T-helper 2 cell (primary cell): ENCODE measurements at places on chromosomes 11 and 22.

DNA sequence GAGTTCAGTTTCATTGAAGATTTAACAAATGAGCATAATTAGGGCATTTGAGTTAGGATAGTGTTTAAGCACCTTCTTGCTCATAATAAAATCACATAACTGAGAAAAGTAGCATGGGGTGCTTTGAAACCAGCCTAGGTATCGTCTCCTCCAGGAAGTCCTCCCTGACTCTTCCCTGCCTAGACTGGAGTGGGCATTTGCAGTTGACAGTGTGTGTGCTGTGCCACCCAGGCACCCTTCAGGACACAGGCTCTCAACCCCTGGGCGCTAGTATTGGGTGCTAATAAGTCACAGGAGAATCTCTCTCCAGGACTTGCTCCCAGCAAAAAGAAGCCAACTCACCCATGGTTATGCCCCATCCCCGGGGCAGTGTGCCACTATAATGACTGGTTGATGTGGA is 584.1 kb downstream of the INSC start:
- DNase-seq, result no peak

DNA sequence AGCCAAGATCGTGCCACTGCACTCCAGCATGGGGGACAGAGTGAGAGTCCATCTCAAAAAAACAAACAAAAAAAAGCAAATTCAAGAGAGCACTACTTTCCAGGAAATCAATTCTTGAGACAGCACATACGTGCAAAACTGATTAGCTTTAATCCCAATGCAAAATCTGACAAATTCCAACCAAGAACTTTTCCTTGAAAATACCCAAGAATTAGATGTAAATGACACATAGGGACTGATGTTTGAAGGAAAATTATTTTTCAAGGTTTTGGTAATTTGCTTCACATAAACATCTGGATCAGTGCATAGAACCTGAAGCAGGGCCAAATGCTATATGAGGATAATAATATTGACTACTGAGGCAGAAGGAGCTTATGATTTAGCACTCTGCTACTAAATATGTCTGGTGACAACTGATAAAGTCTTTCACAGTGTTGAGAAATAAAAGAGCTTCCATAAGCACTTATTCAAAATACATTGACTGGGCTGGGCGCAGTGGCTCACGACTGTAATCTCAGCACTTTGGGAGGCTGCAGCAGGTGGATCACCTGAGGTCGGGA is 8.8 kb downstream of the MAJIN start:
- DNase-seq, result no peak

- peak; percentile 51 for DNase-seq
Observed at GRCh38 chr22:18023509-18024275, 669 bp downstream of the MICAL3 start.

DNA sequence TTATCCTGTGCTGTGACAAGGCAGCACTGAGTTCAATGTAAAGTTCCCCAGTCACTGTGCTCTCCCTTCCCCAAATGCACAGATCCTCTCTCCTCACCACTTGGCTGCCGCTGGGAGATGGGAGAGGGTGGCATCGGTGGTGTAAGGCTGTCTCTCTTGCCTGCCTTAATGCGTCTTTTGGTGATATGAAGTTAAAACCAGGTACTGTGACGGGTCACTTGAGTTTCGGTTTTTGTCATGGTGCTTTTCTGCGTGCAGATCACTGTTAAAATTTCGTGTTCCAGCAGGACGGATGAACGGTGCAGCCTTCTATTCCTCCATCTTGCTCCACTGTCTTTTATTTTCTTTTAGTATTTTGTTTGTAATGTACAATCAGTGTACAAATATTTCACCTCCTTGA is 18.6 kb downstream of the GLB1L2 start:
- no peak for DNase-seq

DNA sequence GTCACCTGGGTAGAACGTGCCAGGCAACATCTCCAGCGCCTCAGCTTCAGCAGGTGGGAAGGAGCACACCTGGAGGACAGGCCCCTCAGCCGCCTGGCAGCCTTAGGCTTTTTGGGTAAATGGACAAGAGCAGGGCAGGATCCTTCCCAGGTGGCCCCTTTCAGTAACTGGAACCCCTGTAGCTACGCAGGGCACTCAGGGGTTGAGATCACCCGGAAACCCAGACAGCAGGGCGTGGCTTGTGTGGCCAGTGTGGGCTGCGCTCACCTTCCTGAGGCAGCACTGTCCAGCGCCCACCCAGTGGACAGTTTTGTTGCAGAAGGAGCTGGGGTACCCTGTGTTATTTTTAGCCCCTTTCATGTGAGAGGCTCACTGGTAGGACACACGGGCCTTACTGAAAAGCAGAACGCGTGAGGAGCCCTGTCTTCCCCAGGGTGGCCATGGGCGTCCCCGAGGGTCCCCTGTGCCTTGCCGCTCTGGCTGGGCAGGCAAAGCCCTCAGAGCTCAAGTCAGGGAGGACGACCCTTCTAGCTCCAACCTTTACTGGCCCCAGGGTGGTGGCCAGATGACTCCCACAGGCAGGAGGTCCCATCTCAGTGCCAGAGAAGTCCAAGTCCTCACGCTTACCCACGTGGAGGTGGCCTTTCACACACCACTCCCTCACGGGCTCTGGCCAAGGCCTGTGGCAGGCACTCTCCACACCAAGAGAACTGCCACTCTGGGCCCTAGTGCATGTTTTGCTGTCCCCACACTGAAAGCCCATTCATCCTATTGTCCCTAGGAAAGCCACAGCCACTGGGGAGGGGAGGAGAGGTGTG is 75.8 kb downstream of the CTTN start:
- no peak for DNase-seq

- DNase-seq, result no peak
Observed at GRCh38 chr22:27435844-27436576, 365.5 kb downstream of the MN1 start.

GRCh38 chr22:39418696-39419095 is 19.1 kb downstream of the TAB1 start:
- no peak for DNase-seq

DNA sequence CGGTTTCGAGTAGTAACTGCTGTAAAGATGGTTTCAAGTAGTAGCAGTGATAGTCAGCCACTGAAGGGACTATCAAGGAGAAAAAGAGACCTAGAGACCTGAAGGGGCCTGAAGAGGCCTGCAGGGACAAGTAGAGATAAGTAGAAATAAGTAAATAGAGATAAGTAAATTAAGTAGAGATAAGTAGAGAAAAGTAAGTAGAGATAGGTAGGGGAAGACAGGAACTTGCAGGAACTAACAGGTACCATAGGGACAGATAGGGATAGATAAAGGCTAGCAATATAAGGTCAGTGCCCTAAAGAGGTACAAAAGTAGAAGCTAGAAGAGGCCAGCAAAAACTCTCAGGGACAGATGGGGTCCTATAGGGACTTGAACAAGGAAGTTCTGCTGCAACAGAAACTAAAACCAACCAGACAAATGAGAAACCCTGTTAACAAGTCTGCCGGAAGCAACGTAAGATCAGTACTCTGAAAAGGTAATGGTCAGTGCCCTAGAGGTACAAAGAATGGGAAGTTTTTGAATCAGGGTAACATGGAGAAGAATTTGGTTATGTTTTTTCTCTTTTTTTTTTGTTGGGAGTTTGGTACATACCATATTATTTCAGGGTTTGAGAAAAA is 9.6 kb upstream of the SC5D start:
- DNase-seq, result no peak

DNA sequence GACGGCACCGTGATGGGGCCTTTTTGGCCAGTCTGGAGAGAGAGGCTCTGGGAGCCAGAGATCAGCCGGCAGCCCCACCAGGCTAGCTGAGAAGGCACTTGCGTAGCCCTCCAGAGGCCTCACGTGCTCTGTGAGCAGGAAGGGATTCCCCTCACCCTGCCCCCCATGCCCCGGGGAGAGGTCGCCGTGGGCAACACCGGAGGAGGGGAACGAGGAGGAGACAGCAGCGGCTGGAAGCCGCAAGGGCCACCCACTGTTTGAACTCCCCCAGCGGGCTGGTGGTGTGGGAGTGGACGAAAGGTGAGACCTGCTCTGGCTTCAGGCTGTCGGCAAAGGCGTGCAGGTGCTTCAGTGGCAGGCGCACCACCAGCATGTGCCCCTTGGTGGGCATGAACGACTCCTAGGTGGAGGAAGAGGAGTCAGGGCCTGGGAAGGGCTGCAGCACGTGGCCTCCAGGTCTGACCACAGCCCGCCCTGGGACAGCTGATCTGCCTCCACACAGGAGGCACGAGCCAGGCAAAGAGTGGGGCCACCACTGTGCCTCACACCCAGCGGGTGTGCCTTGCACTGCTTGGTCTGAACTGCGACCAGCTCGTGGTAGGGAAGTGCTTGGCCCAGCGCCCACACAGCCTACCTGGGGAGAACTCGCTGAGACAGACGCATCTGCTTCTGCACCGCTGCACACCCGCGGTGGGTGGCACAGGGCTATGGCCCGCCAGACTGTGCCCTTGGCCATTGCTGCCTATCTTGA is 99.9 kb downstream of the MED15 start:
- no peak for DNase-seq

DNA sequence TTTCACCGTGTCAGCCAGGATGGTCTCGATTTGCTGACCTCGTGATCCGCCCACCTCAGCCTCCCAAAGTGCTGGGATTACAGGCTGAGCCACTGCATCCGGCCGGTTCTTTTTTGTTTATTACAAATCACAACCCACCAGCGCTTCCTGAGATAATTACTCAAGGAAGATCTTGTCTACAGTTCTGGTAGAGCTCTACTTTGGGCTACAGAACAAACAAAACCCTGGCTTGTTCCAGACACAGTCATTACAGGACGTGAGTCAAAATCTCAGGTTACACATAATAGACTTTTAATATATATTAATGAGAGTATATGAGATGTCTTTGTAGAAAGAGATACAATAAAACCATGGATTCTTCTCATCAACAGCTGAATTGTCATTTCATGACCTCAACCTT is 42.8 kb upstream of the NUP50 start:
- no peak for DNase-seq

- DNase-seq, result peak; percentile 13
Observed at GRCh38 chr11:14974515-14975251, 2.5 kb upstream of the CALCA start.

GRCh38 chr11:11078344-11079086 is 220.7 kb upstream of the ZBED5 start:
- no peak for DNase-seq

GRCh38 chr11:13262096-13262495 is 15.5 kb upstream of the BMAL1 start:
- no peak for DNase-seq

- no peak for DNase-seq
Observed at GRCh38 chr11:95895815-95896214, 28.1 kb downstream of the MTMR2 start.

- DNase-seq, result no peak
Observed at GRCh38 chr22:46556775-46557174, 19.4 kb upstream of the CELSR1 start.

GRCh38 chr22:49239264-49240015 is 588.2 kb downstream of the BRD1 start:
- DNase-seq, result no peak

DNA sequence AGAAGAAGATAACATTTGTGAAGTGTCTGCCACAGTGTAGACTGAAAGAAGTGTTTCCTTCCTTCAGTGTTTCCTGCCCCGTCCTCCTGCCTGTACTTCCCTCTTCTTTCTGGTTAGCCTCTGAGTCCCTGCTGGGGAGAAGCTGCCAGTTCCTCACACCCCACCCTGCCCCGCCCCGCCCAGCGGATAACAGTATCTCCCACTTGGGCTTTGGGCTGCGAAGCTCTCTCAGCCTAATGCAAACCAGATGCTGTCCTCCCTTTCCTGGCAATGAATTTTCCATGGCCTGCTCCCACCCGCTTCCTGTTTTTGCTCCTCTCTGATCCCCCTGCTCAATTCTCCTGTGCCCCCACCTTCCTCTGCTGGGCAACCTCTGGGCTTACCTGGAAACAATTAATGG is 5.2 kb upstream of the RAB3IL1 start:
- no peak for DNase-seq

GRCh38 chr22:26556904-26557303 is 33.0 kb downstream of the TPST2 start:
- no peak for DNase-seq

- no peak for DNase-seq
Observed at GRCh38 chr11:120514541-120515121, 3.1 kb downstream of the GRIK4 start.

- DNase-seq, result no peak
Observed at GRCh38 chr11:66720899-66721470, 8.0 kb downstream of the SPTBN2 start.

DNA sequence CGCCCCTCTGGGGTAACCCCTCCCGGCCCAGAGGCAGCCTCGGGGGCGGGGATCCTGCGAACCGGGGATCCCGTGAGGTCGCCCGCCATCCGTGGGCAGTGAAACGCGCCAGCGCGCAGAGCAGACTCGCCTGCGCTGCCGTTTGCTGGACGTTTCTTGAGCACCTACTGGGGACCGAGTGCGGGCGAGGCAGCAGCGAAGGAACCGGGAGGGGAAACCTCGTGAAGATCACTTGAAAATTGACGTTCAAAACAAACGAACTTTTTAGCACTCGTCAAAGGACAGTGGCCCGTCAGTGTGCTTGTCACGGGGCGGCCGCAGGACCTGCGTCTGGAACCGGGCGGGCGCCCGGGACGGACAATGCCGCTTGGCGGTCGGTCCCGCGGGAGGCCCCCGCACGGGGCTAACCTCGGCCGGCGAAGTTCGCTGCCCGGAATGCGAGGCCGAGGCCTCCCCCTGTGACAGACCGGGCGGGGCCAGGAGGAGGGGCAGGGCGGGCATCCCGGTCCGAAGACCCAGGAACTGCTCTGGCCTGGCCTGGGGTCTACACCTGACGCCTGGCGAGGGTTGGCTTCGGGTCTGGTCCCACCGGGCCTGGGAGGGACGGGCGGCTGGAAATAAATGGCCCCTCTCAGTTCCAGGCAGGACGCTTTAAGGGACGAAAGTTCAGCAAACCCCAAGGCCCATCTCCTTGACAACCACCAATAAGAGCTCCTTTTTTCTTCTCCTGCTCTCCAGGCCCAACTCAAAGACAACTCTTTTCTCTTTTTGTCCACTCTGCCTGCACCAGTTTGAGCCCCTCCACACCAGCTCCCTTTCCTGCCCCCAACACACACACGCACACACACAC is 723 bp upstream of the SCUBE1 start:
- no peak for DNase-seq

GRCh38 chr11:15418921-15419320 is 304.2 kb downstream of the INSC start:
- DNase-seq, result no peak

DNA sequence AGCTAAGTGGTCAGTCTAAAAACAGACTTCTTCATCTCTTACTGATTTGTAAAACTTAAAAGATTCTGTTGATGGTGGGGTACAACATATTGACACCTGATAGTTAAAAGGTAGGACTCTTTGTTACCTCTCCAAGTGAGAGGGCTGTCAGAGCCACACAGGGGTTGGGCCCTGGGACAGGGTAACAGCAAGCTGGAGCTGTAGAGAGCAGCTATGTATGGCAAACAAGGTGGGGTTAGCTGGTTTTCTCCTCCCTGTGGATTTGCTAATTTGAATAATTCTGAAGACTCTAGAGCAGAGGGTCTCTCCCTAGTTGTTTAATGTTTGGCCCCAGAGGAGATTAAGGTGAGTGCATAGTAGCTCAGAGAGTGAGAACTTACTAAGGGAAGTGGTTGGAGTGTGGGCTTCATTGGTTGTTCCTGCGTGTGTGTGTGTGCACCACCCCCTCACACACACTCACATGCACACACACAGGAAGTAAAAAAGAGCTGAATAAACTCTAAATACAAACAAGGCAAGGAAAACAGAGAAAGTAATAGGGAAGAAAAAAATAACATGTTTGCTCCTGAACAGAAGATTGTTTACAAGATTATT is 9.2 kb upstream of the GAS2 start:
- DNase-seq, result peak; percentile 74

GRCh38 chr22:49094858-49095257 is 732.8 kb downstream of the BRD1 start:
- DNase-seq, result no peak

GRCh38 chr22:50571264-50572175 is 6.7 kb downstream of the CPT1B start:
- no peak for DNase-seq
